ENCODE measurements at places on chromosomes 4 and X.

DNA sequence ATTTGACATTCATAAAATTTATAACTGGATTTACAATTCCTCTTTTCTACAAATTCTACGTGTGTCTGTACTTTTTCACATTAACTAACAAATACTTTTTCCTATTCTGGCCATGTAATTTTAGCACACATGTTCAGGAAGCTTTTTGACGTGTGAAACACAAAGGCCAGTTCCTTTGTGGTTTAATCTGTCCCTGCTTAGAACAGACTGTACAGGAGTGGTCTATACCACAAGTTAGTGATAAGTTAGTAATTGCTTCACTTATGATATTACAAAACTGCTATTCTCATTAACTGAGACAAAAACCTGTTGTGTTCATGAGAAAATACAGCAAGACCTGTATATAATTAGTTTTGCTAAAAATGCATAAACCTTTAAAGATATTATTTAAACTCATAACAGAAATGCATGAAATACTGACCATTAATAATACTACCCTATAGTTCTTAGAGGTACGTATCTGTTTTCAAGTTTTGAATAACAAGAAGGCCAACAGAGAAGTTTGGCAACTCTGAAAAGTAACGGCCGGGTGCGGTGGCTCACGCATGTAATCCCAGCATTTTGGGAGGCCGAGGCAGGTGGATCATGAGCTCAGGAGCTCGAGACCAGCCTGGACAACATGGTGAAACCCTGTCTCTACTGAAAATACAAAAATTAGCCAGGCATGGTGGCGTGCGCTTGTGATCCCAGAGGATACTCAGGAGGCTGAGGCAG, 13.7 kb upstream of the AREG start:
- no peaks in the 10 kb centered on the region for H3K27me3 ChIP-seq
- DNase-seq, result no peak

GRCh38 chrX:39301036-39301435, 499.8 kb downstream of the MID1IP1 start:
- H3K4me1 ChIP-seq, result no peaks in the 10 kb centered on the region
- H3K36me3 ChIP-seq, result no peaks in the 10 kb centered on the region
- no peak overlapping the region for H3K27ac ChIP-seq
- no peak overlapping the region for H3K4me3 ChIP-seq
- no peak for DNase-seq
- H3K27me3 ChIP-seq, result no peaks in the 10 kb centered on the region

GRCh38 chr4:123484291-123484926, 87.8 kb downstream of the SPRY1 start:
- no peaks in the 10 kb centered on the region for H3K4me1 ChIP-seq
- DNase-seq, result no peak
- H3K27ac ChIP-seq, result no peak overlapping the region
- no peaks in the 10 kb centered on the region for H3K27me3 ChIP-seq
- H3K36me3 ChIP-seq, result no peaks in the 10 kb centered on the region
- H3K4me3 ChIP-seq, result no peak overlapping the region

DNA sequence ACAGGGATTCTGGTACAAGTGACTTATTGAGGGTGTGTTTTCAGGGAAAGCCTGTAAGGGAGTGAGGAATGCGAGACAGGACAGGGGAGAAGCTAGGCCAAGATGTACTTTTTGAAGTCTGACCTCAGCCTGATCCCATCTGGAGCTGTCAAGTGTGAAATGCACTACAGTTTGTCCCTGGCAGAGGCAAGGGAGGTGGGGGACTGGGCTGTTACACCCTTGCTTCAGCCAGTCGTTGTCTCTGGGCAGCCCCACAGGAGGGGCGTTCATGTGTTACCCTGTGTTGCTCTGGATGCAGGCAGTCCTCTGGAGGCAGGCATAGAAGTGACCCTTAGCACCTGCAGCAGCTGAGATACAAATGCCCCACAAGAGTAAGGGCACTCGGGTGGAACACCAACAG, 25.8 kb downstream of the PPEF1 start:
- no peak overlapping the region for H3K27ac ChIP-seq
- no peaks in the 10 kb centered on the region for H3K27me3 ChIP-seq
- H3K36me3 ChIP-seq, result no peaks in the 10 kb centered on the region
- no peak for DNase-seq
